ENCODE measurements at places on chromosomes 1 and 21. TPM values are rescaled to one million over a fixed set of nuclear protein-coding genes. Genes with fewer than 3 reads are reported as not detected.

TPTE gene
- not detected for total RNA-seq

DNA sequence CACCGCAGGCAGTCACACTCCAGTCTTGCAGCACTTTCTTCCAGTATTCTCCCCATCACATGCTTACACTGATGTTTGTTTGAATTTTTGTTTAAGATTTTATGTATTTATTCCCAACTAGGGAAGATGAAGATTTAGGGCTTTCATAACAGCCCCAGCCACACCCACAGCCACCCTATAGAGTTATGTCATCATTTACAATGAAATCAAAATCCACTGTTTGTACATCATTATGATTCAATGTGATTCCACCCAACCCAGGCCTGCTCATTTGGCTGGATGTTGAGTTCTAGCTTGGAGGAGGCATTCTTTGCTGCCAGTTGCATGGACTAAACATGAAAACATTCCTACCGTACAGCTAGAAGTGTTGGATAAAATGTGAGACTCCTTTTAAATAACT lies 35.8 kb downstream of the RIPK4 start:
- DNase-seq: no peak

SFN gene
- total RNA-seq: 1.2 TPM

DNA sequence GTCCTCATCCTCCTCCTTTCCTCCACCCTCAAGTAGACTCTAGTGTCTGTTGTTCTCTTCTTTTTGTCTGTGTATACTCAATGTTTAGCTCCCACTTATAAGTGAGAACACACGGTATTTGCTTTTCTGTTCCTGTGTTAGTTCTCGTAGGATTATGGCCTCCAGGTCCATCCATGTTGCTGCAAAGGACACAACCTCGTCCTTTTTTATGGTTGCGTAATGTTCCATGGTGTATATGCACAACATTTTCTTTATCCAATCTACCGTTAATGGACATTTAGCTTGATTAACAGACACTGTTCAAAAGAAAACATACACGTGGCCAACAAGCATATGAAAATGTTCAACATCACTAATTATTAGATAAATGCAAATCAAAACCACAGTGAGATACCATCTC lies 44.3 kb upstream of the TMPRSS2 start:
- DNase-seq: no peak

DNA sequence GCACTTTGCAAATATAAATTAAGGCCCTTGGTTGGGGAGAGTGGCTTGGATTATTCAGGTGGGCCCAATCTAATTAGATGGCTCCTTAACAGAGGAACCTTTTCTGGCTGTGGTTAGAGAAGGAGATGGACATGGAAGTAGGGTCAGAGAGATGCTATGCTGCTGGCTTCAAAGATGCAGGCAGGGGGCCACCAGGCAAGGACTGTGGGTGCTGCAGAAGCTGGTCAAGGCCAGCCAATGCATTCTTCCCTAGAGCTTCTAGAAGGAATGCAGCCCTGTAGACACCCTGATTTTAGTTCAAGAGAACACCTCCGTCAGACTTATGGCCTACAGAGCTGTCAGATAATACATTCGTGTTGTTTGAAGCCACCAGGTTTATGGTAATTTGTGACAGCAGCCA lies 3.7 kb upstream of the TMEM9 start:
- no peak for DNase-seq

Data from posterior vena cava (tissue), 2 donors.